Spinal cord (tissue), 10 donors: ENCODE measurements at places on chromosomes 7 and 10. TPM values are rescaled to one million over a fixed set of nuclear protein-coding genes. Genes with fewer than 3 reads are reported as not detected.

The LRGUK gene
- total RNA-seq: 5.4 TPM

DNA sequence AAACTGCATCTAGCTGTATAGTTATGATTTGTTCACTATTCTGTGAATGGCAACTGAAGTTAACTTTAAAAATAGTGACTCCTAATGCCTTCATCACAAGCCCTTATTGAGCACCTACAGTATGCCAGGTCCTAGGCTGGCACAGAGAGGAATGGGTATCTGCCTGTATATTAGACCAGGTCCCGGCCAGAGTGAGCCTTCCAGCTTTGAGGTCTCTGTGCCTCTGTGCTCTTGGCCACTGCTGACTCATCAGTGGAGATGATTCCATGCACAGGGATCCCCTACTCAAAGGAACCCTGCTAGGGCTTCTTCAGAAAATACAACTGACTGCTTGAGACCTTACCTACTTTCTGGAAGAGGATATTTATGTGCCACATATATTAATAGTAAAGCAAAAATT, 118.4 kb downstream of the GFRA1 start:
- DNase-seq: no peak

- no peak for DNase-seq
Observed at GRCh38 chr10:12922117-12922900, 79.2 kb downstream of the CCDC3 start.

The UCN3 gene
- 0.17 TPM for total RNA-seq

- DNase-seq: no peak
Observed at GRCh38 chr7:136049818-136050461, 72.8 kb upstream of the MTPN start.

The SLC13A4 gene
- 936 TPM for total RNA-seq
